Activated CD8-positive, alpha-beta T cell treated with anti-CD3 and anti-CD28 coated beads for 36 hours (primary cell): ENCODE measurements at places on chromosomes 4 and X. TPM values are rescaled to one million over a fixed set of nuclear protein-coding genes. Genes with fewer than 3 reads are reported as not detected.

The IRAK1 gene
- 134 TPM for total RNA-seq

The CDS1 gene
- 0.25 TPM for total RNA-seq

DNA sequence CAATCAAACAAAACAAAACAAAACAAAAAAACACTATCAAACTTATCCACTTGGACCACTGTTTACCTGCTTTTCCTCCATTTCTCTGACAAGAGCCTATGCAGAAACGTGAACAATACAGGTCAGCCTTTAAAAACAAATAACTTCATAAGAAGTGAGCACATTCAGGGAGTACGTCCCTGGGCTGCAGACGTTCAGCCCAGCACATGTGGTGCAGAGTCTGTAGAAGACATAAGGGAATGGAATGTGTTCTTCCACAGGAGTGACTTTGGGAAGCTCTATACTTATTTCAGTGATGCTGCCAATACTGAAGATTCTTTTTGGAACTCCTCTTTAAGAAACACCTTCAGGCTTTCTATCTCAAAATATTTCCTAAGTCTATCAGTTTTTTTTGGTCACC is 120.6 kb downstream of the SPRY1 start:
- H3K27me3 ChIP-seq, result peaks cover 3% of the 10 kb centered on the region
- no peaks in the 10 kb centered on the region for H3K4me1 ChIP-seq
- no peak overlapping the region for H3K4me3 ChIP-seq
- DNase-seq, result no peak
- no peak overlapping the region for H3K27ac ChIP-seq

- H3K27me3 ChIP-seq, result peaks cover 71% of the 10 kb centered on the region
- H3K36me3 ChIP-seq, result no peaks in the 10 kb centered on the region
- H3K4me3 ChIP-seq, result no peak overlapping the region
- H3K27ac ChIP-seq, result no peak overlapping the region
Measured at GRCh38 chr4:174216799-174217272, 66.6 kb downstream of the FBXO8 start.

DNA sequence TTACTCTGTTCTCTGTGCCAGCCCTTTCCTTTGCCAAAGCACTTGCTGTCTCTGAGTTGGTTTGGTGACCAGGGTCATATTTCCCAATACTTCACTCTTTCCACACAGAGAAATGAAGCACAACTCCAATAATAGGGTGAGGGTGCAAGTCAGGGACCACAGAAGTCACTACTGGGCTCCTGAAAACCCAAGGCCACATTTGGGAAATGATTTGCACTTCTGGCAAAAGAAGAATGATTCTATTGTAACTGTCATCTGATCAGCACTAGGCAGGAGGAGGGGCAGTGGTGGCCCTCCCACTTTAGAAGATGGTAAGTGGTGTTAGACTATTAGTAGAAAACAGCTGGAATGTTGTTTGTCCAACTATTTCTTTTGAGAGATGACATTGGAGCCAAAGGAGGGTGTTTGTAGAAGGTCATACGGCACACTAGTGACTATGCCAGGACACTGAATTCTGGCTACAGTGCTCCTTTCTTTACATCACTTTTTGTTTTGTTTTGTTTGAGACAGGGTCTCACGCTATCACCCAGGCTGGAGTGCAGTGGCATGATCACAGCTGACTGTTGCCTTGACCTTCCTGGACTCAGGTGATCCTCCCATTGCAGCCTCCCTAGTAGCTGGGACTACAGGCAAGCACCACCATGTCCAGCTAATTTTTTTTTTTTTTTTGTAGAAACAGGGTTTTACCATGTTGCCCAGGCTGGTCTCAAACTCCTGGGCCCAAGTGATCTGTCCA is 10.8 kb upstream of the HADH start:
- H3K36me3 ChIP-seq, result peaks cover 2% of the 10 kb centered on the region
- no peak overlapping the region for H3K4me3 ChIP-seq
- H3K4me1 ChIP-seq, result peaks cover 5% of the 10 kb centered on the region
- DNase-seq, result no peak
- H3K27me3 ChIP-seq, result no peaks in the 10 kb centered on the region

- no peak overlapping the region for H3K4me3 ChIP-seq
- H3K4me1 ChIP-seq, result no peaks in the 10 kb centered on the region
- no peaks in the 10 kb centered on the region for H3K27me3 ChIP-seq
- no peaks in the 10 kb centered on the region for H3K36me3 ChIP-seq
Measured at GRCh38 chr4:41122775-41123174, 91.6 kb downstream of the APBB2 start.

The USP26 gene
- total RNA-seq, result not detected

The SPATA18 gene
- total RNA-seq, result 0.58 TPM

The ANOS1 gene
- total RNA-seq, result not detected

The RNF128 gene
- total RNA-seq, result not detected

The KCNIP4 gene
- total RNA-seq, result not detected

- DNase-seq, result no peak
- no peak overlapping the region for H3K4me3 ChIP-seq
- H3K27ac ChIP-seq, result no peak overlapping the region
- peaks cover 7% of the 10 kb centered on the region for H3K27me3 ChIP-seq
- no peaks in the 10 kb centered on the region for H3K36me3 ChIP-seq
- H3K4me1 ChIP-seq, result peaks cover 13% of the 10 kb centered on the region
Measured at GRCh38 chr4:113433116-113433515, 328.4 kb downstream of the CAMK2D start.

The AFF2 gene
- total RNA-seq, result 1.3 TPM

The RPL34 gene
- total RNA-seq, result 1,848 TPM

- H3K27ac ChIP-seq, result no peak overlapping the region
- H3K4me3 ChIP-seq, result no peak overlapping the region
- no peak for DNase-seq
- H3K4me1 ChIP-seq, result peaks cover 4% of the 10 kb centered on the region
- H3K27me3 ChIP-seq, result no peaks in the 10 kb centered on the region
- H3K36me3 ChIP-seq, result no peaks in the 10 kb centered on the region
Measured at GRCh38 chr4:81518762-81519426, 47.2 kb upstream of the RASGEF1B start.
